ENCODE measurements at places on chromosomes 4 and X. TPM values are rescaled to one million over a fixed set of nuclear protein-coding genes. Genes with fewer than 3 reads are reported as not detected.

DNA sequence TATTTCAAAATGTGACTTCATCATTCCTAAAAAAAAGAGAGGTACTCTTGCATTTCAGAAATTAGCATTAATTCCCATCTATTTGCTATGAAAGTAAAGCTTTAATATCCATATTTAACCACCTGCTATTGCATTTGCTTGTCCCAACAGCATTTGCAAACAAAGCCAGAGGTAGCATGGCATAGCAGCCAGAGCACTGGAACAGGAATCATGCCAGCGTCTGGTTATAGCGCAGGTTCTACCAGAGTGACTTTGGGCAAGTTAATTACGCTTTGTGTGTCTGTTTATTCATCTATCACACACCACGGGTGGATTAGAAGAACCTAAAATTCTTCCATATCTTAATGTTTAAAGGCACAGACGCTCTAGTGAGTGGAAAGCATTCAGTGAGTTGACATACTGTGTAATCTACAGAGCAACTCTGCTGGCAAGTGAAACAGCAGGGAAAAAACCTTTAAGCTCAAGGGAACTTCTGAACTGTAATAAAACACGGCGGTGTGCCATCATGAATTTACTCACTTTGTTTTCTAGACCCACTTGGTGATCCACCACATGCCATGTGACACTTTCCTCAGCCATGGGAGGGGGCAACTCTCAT is 76.6 kb upstream of the QRFPR start:
- no peak for DNase-seq

DNA sequence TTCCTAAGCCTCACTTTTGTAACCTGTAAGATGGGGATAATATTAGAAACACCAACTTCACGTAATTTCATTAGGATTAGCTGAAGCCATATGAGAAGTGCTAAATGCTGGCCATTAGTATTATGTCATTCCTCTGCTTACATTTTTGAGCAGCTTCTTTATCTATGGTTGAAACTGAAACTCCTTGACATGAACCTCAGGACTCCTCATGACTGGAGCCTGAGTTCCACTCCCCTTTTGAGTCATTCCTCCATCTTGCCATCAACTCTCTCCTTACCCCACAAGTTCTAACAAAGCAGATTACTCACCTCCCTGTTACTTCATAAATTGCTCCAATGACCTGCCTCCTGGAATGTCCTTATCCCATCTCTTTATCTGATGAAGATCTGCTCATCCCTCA is 123.2 kb upstream of the KCNIP4 start:
- DNase-seq, result no peak

GRCh38 chr4:154004016-154004415 is 215.1 kb upstream of the SFRP2 start:
- DNase-seq, result no peak

GRCh38 chr4:3714642-3715001 is 51.6 kb upstream of the ADRA2C start:
- DNase-seq, result no peak

GRCh38 chr4:110769578-110769977 is 146.7 kb upstream of the PITX2 start:
- DNase-seq, result no peak

- DNase-seq, result no peak
These were observed 1865.5 kb upstream of the TENM3 start for GRCh38 chr4:180377741-180378140.

DNA sequence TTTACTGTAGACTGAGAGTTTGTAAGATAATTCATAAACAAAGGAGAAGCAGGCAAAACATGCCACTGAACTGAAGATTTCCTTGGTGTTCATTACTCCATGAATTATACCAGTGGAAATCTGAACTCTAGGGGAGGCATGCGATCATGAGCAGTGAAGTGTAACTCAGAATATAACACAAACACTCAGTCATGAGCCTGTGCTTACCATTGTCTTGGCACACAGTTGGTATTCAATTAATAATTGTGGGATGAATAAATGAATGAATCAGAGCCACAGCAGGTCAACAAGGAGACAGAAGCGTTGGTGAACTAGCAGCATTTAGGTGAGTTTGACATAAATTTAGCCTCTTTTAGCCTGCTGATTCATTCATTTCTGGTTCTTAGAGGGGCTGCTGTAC is 263.5 kb upstream of the DKK2 start:
- DNase-seq, result no peak

GRCh38 chr4:141870152-141870551 is 233.8 kb downstream of the IL15 start:
- no peak for DNase-seq

DNA sequence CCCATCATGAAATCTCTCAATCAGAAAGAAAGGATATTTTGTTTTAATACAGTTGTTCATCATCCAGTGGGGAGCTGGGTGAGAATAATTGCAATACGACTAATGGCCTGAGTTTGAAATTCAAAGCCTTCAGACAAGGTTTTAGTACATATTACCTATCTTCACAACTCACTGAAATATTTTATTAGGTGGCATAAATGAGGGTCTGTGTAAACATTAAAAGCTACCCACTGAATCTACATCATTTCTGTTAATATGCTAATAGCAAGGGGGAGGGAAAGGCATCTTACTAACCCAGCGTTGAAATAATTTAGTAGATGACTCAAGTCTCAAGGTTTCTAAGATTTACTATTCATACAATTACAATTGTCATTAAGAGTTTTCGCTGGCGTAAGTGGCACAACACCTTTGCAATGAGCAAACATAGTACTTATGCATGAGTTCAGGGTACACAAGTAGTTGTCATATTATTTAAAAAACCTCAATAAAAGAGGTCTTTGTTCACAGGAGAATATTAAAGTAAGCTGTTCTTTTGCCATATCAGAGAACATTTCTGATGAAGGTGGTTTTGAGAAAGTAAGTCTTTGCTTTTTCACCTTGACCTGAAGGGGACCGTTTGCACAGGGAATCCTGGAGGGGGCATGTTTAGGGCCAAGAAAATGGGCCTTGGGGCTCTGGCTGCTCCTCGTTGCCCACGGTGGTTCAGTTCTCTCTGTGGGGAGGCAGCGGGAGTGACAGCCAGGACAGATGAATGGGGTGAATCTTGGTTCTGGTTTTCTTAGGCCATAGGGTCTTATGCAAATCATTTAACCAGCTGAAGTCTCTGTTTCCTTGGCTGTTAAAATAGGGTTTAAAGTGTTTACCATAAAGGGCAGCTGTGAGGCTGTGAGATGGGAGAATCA is 4.5 kb upstream of the RHOH start:
- DNase-seq, result no peak

DNA sequence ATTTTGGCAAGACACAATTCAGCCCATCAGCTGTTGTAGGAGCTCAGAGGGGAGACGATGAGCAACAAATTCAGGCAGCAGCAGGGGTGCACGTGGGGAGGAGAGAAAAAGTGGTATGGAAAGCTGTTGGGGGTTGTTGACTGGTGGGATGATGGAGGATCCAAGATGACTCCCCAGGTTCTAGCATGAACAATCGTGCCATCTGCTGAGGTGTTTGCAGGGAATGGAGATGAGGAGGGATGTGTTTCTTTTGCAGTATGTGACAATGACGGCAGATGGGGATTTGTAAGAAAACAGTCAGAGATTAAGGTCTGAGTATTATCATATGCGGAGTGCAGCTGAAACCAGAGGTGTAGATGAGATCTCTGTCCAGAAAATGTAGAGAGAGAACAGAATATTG is 63.3 kb downstream of the SEL1L3 start:
- DNase-seq, result no peak

GRCh38 chr4:153466949-153467896 is 1.1 kb downstream of the TMEM131L start:
- DNase-seq, result peak; percentile 25

DNA sequence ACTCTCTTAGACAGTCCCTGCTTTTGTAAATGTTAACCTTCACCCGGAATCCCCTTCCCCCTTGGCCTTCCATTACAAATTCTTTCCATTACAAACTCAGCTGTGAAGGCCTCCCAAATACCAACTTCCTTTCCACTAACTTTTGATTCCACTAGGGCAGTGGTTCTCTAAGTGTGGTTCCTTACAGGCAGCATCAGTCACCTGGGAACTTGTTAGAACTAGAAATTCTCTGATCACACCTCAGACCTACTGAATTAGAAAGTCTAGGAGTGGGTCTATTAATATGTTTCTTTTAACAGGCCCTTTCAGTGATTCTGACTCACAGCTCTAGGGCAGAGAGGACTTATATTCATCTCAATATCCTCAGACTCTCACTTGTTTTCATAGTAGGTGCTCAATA is 19.0 kb upstream of the MRPL1 start:
- no peak for DNase-seq

GRCh38 chrX:103878466-103879122 is 46.5 kb upstream of the RAB9B start:
- peak; percentile 2 for DNase-seq

- no peak for DNase-seq
These were observed 644 bp downstream of the LAMP2 start for GRCh38 chrX:120468479-120468824.

DNA sequence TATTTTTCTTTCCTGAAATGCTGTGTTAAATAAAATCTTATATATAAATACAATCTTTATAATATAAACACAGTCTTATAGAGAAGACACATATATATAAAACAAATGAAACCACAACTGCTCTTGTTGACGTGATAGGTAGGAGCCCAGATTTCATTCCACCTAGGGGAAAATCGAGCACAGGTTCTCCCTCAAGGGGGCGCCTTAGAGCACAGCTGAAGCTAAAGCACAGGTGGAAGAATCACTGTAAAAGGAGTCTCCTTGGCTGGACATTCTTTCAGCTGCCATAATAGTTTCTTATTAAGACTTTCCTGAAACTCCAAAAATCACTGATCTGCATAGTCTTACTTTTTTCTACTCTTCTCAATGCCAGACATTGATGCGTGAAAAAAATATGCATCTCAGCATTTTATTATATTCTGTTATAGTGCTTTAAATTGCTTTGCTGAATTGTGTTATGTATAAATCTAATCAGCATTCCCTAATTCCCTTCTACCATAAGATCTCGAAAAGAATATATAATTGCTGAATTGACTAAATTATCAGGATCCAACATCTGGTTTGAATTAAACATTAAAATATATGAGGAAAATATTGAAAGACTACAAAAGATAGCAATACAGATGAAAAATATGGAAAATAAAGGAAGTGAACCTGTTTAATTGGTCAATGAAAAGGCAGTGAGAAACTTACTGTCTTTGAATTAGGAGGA is 25.5 kb upstream of the RXFP1 start:
- peak; percentile 48 for DNase-seq

DNA sequence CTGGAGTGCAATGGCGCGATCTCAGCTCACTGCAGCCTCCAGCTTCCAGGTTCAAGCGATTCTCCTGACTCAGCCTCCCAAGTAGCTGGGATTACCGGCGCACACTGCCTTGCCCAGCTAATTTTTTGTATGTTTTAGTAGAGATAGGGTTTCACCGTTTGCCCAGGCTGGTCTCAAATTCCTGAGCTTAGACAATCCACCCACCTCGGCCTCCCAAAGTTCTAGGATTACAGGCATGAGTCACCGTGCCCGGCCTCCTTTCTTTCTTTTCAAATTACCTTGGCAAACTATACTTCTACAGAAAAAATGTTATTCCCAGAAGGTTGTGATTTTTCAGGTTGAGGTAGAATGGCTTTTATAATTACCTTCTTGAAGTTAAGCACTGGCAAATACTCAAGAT is 321.9 kb upstream of the PRPS2 start:
- no peak for DNase-seq

GRCh38 chr4:145587088-145587754 is 32.0 kb upstream of the MMAA start:
- DNase-seq, result no peak

GRCh38 chrX:13658602-13659001 is 5.7 kb downstream of the TCEANC start:
- DNase-seq, result peak; percentile 77

- peak; percentile 9 for DNase-seq
These were observed 616.7 kb upstream of the PCDH7 start for GRCh38 chr4:30103455-30103854.

DNA sequence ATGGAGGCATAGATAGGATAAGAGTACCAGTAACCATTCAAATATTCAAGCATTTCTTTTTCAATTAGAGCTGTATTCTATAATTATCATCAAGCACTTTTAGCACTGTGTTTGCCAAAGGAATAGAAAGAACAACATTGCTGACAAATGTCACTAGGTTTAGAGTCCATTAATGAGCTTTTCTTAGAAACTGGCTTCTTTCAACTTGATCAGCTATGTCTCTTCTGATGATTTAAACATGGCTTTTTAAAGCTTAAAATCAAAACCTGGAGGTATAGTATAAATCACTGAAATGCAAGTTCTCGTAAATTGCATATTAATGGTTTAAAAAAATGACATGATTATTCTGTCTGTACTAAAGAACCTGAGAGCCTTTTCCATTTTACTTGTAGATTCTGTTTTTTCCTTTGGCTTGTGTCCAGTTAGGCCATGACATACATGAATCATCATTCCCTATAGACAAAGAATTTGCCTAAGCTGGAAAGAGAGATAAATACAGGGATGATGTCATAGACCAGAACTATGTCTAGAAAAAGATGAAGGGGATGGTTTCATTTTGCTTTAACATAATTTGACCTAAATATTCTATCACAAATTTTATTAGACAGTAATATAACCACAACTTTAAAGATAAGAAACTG is 340.1 kb upstream of the CTSO start:
- DNase-seq, result peak; percentile 71

- no peak for DNase-seq
These were observed 7.2 kb downstream of the PPM1K start for GRCh38 chr4:88276952-88277710.

- DNase-seq, result no peak
These were observed 387.7 kb upstream of the TEX13C start for GRCh38 chrX:124931958-124932357.

- DNase-seq, result peak; percentile 96
These were observed 6.0 kb upstream of the WDR13 start for GRCh38 chrX:48591255-48591791.

DNA sequence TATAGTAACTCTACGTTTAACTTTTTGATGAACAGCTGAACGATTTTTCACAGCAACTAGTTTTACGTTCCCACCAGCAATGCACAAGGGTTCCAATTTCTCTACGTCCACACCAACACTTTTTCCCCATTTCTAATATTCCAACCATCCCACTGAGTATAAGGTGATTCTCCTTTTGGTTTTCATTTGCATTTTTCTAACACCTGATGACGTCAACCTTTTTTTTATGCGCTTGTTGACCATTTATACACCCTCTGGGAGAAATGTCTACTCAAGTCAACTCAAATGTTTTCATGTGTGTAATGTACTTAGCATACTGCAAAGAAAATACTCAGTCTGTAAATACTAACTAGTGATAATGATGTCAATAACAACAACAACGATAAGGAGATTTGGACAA is 177.2 kb upstream of the TENM3 start:
- DNase-seq, result no peak

- DNase-seq, result no peak
These were observed 35.1 kb upstream of the TBL1X start for GRCh38 chrX:9429767-9430166.

Gene PLAC1
- not detected for total RNA-seq

Gene HDX
- 3.5 TPM for total RNA-seq

Gene NDP
- total RNA-seq, result not detected

Gene LAMP2
- 117 TPM for total RNA-seq

Gene TNMD
- not detected for total RNA-seq

Gene STATH
- total RNA-seq, result not detected

Gene LNX1
- total RNA-seq, result 10.1 TPM

Gene PGM2
- 22.2 TPM for total RNA-seq

Gene TMEM150C
- total RNA-seq, result 3.3 TPM

Gene OPRPN
- not detected for total RNA-seq

Gene RHOXF1
- total RNA-seq, result not detected

Data from lung microvascular endothelial cell (primary cell).